Spleen (tissue), 13 donors: ENCODE measurements at places on chromosomes 16 and 17. TPM values are rescaled to one million over a fixed set of nuclear protein-coding genes. Genes with fewer than 3 reads are reported as not detected.

ZNF267 gene
- total RNA-seq: 33.3 TPM

FBXL16 gene
- total RNA-seq: 2.5 TPM

CPNE7 gene
- 0.37 TPM for total RNA-seq

HIGD1B gene
- total RNA-seq: not detected

CDH5 gene
- 60.6 TPM for total RNA-seq

SMPD3 gene
- 0.66 TPM for total RNA-seq

DNA sequence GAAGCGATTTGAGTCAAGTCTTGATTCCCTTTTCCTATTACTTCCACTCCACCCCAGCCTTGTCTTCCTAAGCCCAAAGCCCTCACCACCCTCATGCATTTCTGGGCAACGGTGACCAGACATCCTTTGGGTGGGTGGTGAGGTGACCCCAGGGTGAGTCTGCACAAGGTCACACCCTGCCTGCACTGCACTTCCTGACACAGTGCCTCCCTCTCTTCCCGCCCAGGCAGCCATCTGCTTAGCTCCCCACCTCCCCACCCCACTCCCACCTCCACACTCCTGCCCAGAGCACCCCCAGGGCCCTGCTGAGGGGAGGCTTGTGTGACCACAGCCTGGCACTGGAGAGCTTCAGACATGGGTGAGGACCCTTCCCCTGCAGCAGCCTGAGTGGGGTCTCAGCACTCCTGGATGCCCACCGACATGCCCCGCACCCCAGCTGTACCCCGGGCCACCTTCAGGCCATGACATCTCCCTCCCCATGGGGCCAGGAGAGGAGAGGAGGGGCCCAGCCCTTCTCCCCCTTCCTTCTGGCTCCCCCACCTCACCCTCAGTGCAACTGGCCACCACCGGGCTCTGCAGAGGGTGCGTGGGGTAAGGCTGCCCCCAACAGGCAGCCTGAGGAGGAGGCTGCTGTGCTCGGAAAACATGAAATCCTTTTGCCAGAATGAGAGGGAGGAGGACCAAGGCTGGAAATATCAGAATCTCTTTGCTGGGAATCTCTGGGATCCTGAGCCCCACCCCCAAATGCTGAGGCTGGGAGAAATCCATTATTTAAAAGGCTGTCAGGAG lies 68.6 kb downstream of the CCT6B start:
- no peaks in the 10 kb centered on the region for H3K4me1 ChIP-seq
- H3K27me3 ChIP-seq: no peaks in the 10 kb centered on the region
- H3K27ac ChIP-seq: no peak overlapping the region
- H3K36me3 ChIP-seq: no peaks in the 10 kb centered on the region
- no peak overlapping the region for H3K4me3 ChIP-seq

DNA sequence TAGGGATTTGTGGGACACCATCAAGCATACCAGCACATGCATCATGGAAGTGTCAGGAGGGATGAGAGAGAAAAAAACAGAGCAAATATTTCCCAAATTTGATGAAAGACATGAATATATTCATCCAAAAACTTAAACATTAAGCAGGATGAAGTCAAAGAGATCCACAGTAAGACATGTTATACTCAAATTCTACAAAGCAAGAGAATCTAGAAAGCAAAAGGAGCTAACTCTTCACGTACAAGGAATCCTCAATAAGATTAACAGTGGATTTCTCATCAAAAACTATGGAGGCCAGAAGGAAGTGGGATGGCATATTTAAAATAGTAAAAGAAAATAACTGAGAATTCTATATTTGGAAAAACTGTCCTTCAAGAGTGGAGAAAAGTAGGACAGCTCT lies 374.8 kb downstream of the ZFHX3 start:
- no peaks in the 10 kb centered on the region for H3K27me3 ChIP-seq
- no peak for DNase-seq
- H3K27ac ChIP-seq: no peak overlapping the region
- H3K36me3 ChIP-seq: no peaks in the 10 kb centered on the region

- H3K4me1 ChIP-seq: no peaks in the 10 kb centered on the region
- H3K27me3 ChIP-seq: peaks cover 45% of the 10 kb centered on the region
- no peak overlapping the region for H3K4me3 ChIP-seq
- no peak for DNase-seq
Measured at GRCh38 chr17:9228408-9229159, 207.3 kb downstream of the NTN1 start.

GRCh38 chr17:18260332-18261145 lies at the start of gene MIEF2:
MIEF2 (plus strand) TSS chr17:18260662; CDS start chr17:18262721, 2,059 bp downstream.
- peak; percentile 99 for DNase-seq
- H3K27ac ChIP-seq: peak within 1 kb of the TSS; percentile 90
- H3K27me3 ChIP-seq: no peaks in the 10 kb centered on the region
- peaks cover 30% of the 10 kb centered on the region for H3K36me3 ChIP-seq
- peaks cover 36% of the 10 kb centered on the region for H3K4me1 ChIP-seq

- H3K27me3 ChIP-seq: peaks cover 95% of the 10 kb centered on the region
- H3K4me1 ChIP-seq: peaks cover 22% of the 10 kb centered on the region
- H3K27ac ChIP-seq: no peak overlapping the region
- no peak for DNase-seq
- peak overlapping the region; percentile 29 for H3K4me3 ChIP-seq
- no peaks in the 10 kb centered on the region for H3K36me3 ChIP-seq
Measured at GRCh38 chr17:38571833-38572668, 33.7 kb downstream of the SRCIN1 start.

GRCh38 chr16:58236231-58236690 lies 38.4 kb upstream of the CSNK2A2 start:
- H3K4me1 ChIP-seq: peaks cover 14% of the 10 kb centered on the region
- H3K27me3 ChIP-seq: no peaks in the 10 kb centered on the region
- H3K27ac ChIP-seq: no peak overlapping the region
- no peaks in the 10 kb centered on the region for H3K36me3 ChIP-seq
- peak; percentile 85 for DNase-seq

DNA sequence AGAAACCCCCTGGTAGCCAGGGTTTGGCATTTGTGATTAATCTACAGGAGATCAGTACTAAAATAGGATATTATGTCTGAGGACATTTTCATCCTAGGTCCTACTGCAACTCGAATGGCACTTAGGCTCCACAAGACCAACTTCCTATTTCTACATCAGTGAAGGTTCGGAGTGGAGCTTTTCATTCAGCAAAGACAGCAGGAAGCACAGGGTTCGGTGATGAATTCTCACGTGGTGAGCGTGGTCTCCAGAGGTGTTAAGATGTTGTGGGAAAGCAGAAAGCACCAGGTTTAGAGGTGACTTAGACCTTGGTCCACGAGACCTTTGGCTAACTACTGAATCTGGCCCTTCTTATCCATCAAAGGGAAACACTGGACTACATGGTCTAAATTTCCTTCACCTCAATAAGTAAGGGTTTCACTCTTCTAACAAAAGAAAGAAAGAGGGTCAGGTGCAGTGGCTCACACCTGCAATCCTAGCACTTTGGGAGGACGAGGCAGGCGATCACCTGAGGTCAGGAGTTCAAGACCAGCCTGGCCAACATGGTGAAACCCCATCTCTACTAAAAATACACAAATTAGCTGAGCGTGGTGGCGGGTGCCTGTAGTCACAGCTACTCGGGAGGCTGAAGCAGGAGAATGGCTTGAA lies 13.9 kb upstream of the HELZ start:
- DNase-seq: no peak
- H3K4me1 ChIP-seq: peaks cover 34% of the 10 kb centered on the region
- H3K27me3 ChIP-seq: no peaks in the 10 kb centered on the region
- H3K27ac ChIP-seq: peak overlapping the region; percentile 77
- H3K4me3 ChIP-seq: no peak overlapping the region

DNA sequence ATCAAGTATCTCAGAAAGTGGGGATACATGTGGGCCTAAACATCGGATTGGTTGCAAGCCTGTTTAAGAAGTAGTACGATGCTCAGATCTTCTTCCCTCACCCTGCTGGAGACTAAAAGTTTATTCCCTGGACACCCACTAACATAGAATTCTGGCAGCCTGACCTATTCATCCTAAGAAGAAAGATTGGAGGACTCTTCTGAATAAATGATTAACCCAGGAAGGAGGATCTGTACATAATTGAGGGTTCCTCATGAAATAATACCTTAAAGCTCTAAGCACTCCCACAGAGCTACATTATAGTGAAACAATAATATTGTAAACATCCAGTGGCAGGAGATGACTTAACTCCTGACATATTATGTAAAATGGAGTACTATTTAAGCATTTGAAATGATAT lies 111.7 kb downstream of the NLK start:
- no peak overlapping the region for H3K4me3 ChIP-seq
- no peaks in the 10 kb centered on the region for H3K27me3 ChIP-seq
- H3K36me3 ChIP-seq: peaks cover 11% of the 10 kb centered on the region
- no peaks in the 10 kb centered on the region for H3K4me1 ChIP-seq
- no peak overlapping the region for H3K27ac ChIP-seq

DNA sequence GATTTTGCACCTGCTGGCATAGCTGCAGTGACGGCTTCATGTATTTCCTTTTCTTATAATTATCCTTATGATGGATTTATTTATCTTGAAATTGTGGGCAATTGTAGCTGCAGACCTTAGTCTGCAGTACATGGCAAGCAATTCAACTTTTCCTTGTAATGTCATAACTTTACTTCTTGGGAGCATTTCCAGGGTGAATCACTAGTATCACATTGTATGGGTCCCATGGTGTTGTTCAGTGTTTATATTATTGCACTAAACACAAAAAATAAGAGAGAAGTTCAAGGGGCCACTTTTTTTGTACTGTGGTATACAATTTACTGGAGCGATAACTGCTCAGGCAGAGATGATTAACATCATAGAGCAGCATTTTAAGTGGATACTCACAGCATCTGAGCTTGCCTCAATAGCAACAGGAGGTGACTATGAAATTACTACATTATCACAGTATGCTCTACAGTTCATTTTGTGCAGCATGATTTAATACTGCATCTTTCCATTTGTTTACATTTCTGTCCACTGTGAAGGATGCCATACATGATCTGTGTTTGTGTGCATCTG lies 169.5 kb downstream of the STX8 start:
- H3K4me1 ChIP-seq: no peaks in the 10 kb centered on the region
- no peaks in the 10 kb centered on the region for H3K36me3 ChIP-seq
- no peak for DNase-seq
- H3K27ac ChIP-seq: no peak overlapping the region
- no peaks in the 10 kb centered on the region for H3K27me3 ChIP-seq

GRCh38 chr17:11880714-11881113 lies 116.6 kb downstream of the ZNF18 start:
- no peak overlapping the region for H3K27ac ChIP-seq
- H3K36me3 ChIP-seq: no peaks in the 10 kb centered on the region
- no peaks in the 10 kb centered on the region for H3K27me3 ChIP-seq

- peak overlapping the region; percentile 19 for H3K4me3 ChIP-seq
- no peak overlapping the region for H3K27ac ChIP-seq
- no peaks in the 10 kb centered on the region for H3K36me3 ChIP-seq
- no peaks in the 10 kb centered on the region for H3K27me3 ChIP-seq
- peaks cover 9% of the 10 kb centered on the region for H3K4me1 ChIP-seq
Measured at GRCh38 chr17:20074489-20074888, 65.3 kb downstream of the SPECC1 start.

- H3K36me3 ChIP-seq: no peaks in the 10 kb centered on the region
- no peak overlapping the region for H3K4me3 ChIP-seq
- H3K27ac ChIP-seq: no peak overlapping the region
- H3K27me3 ChIP-seq: no peaks in the 10 kb centered on the region
- peaks cover 19% of the 10 kb centered on the region for H3K4me1 ChIP-seq
Measured at GRCh38 chr17:1126801-1127550, 52.8 kb downstream of the ABR start.

- H3K27me3 ChIP-seq: no peaks in the 10 kb centered on the region
- no peaks in the 10 kb centered on the region for H3K4me1 ChIP-seq
- DNase-seq: peak; percentile 89
- no peak overlapping the region for H3K27ac ChIP-seq
- H3K4me3 ChIP-seq: no peak overlapping the region
- peaks cover 93% of the 10 kb centered on the region for H3K36me3 ChIP-seq
Measured at GRCh38 chr17:1058423-1059130, 61.6 kb downstream of the TIMM22 start.
